ENCODE measurements at places on chromosomes 7 and 10. TPM values are rescaled to one million over a fixed set of nuclear protein-coding genes. Genes with fewer than 3 reads are reported as not detected.
A peak's percentile ranks its signal among the peaks of the same experiment; 100 is the strongest.

The NPC1L1 gene
- not detected for total RNA-seq

The KCNMA1 gene
- 9.3 TPM for total RNA-seq

DNA sequence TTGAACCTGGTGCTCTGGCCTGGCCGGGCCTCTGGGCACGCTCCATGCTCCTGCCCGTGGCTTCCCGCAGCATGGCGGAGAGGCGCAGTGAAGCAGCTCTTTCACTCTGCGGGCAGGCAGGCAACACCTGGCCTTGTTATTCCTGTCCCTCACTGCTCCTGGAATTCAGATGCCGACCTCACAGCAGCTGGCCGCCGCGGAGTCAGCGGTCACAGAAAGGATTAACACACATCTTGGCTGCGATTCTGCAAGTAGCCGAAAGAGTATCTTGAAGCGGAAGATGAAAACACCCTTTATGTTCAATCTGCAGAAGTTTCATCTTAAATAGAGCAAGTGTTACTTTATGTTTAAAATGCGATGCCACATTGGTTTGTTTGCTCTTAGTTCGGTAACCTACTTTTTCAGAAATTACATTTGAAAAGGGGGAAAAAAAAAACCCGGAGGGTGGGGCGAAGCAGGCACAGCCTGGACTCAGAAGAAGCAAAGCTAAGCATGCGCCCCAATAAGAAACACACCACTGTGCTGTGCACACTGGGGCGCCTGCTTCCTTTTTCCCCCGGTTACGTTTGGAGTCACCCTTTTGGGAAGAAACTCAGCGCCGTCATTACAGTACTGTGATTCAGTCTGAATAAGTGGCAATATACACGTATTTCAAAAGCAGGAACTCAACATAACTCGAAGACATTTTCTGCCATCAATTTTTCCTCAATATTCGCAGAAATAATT is 42.3 kb downstream of the BRI3 start:
- H3K27me3 ChIP-seq: no peaks in the 10 kb centered on the region
- no peak overlapping the region for H3K4me3 ChIP-seq
- H3K4me1 ChIP-seq: peaks cover 7% of the 10 kb centered on the region

DNA sequence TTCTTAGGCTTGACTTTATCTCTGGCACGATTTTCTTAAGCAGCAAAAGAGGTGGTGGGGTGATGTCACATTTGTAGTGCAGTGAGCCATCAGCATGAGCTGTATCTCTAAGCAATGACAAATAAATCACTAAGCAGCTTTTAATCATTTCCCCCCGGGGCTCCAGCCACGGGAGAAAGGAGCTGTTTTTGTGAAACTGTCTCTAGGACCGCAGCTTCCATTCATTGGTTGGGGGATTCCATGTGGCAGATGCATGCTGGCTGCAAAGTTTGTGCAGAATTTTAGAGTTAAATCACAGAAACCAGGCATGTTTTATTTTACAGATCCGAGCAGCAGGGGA is 464 bp downstream of the KIAA1217 start:
- H3K27me3 ChIP-seq: no peaks in the 10 kb centered on the region
- DNase-seq: no peak
- H3K4me3 ChIP-seq: peak overlapping the region; percentile 30
- peaks cover 42% of the 10 kb centered on the region for H3K4me1 ChIP-seq
- peak overlapping the region; percentile 89 for H3K27ac ChIP-seq

DNA sequence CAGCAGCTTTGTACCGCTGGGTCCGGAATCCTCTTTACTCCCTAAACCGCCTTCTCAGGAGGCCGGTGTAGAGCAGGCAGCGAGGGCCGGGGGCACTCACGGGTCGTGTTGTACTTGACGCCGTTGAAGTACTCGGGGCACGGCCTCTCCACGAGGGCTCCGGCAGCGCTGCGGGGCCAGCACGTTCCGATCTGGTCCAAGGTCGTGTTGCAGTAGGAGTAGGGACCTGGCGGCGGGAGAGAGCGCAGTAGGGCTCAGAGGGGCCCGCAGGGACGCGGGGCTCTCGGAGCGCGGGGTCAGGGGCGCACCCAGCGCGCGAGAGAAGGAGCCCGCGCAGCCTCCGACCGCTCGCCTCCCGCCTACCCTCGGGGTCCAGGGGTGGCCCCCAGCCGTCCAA is 443 bp downstream of the CRHR2 start:
- peak overlapping the region; percentile 12 for H3K4me3 ChIP-seq
- no peak for DNase-seq
- peaks cover 17% of the 10 kb centered on the region for H3K4me1 ChIP-seq
- H3K27me3 ChIP-seq: peaks cover 16% of the 10 kb centered on the region
